Caki2 (cell line): ENCODE measurements at places on chromosomes 13 and 19.

- no peak for DNase-seq
Measured at GRCh38 chr13:76387566-76387965, 498.6 kb downstream of the KCTD12 start.

- DNase-seq = no peak
Measured at GRCh38 chr13:27483421-27483820, 33.1 kb upstream of the MTIF3 start.

DNA sequence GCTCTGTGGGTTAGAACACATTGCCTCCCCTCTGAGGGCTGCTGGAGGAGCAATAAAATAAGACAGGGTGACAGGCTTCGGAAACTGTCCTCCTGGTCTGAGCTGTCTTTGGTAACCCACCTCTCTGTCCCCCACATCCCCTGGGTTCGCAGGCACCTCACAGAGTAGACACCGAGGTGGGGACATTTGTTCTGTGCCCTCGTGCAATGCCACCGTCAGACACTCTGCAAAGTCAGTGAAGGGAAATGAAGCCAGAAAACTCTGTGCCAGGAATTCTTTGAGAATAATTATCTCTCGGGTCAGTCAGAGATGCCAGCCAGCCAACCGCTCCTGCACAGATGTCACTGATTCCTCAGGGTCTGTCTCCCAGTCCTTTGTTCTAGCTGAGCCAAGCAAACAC, 493.6 kb downstream of the FOXO1 start:
- DNase-seq = no peak

GRCh38 chr13:24868874-24869273, 104.9 kb downstream of the RNF17 start:
- no peak for DNase-seq

GRCh38 chr13:40789275-40790153, at the start of gene SLC25A15:
Gene SLC25A15 (plus strand): TSS chr13:40789611. CDS start chr13:40793227, 3,616 bp downstream.
- peak; percentile 83 for DNase-seq

DNA sequence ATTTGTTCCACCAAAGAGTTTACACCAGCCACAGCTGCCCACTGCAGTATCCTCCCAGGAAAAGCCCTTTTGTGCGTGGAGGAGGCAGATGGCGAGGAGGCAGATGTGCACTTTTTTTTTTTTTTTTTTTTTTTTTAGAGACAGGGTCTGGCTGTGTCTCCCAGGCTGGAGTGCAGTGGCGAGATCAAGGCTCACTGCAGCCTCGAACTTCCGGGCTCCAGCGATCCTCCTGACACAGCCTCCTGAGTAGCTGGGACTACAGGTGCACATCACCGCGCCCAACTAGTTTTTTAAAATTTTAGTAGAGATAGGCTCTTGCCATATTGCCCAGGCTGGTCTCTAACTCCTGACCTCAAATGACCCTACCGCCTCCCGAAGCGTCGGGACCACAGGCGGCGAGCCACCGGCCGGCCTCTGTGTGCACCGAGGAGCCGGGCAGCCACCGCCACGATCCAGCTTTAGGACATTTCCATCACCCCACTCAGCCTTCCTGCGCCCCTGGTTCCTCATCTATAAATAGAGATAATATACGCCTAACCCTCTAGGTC, 563 bp upstream of the PDCD5 start:
- DNase-seq = no peak
